ENCODE measurements at places on chromosomes 4 and X. TPM values are rescaled to one million over a fixed set of nuclear protein-coding genes. Genes with fewer than 3 reads are reported as not detected.
A peak's percentile ranks its signal among the peaks of the same experiment; 100 is the strongest.

DNA sequence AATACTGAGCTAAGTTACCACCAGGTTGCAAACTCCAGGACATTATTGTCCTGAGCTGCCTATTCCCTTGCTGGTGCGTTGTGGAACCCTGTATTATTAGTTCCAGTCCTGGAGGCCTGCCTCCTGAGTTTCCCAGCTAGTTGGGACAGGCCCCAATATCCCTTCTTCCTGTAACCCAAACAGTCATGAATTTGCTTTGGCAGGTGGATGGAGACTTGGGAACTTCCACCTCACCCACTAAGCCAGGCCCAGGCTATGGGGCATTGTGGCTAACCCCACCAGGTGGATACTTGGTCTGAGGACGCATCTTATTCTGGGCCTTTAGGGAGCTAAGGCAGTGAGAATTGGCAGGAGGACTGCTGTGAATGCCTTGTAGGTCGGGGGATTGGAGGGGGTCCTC is 5.0 kb downstream of the RBM3 start:
- DNase-seq, result no peak

- DNase-seq, result no peak
Observed at GRCh38 chr4:7431696-7432530, 2.8 kb downstream of the PSAPL1 start.

- DNase-seq, result peak; percentile 1
Observed at GRCh38 chrX:105882581-105883275, 60.4 kb downstream of the NRK start.

GRCh38 chrX:55787063-55787462 is 69.5 kb downstream of the RRAGB start:
- DNase-seq, result no peak

Gene KLKB1
- total RNA-seq, result 0.19 TPM

Gene MTTP
- total RNA-seq, result 0.06 TPM

Gene PDLIM3
- 783 TPM for total RNA-seq

All from LHCN-M2 (cell line).